ENCODE measurements at places on chromosomes 1 and 21. TPM values are rescaled to one million over a fixed set of nuclear protein-coding genes. Genes with fewer than 3 reads are reported as not detected.

- no peak for DNase-seq
Observed at GRCh38 chr1:230079199-230080024, 12.4 kb downstream of the GALNT2 start.

GRCh38 chr1:99600782-99601181 lies 45.1 kb upstream of the PALMD start:
- DNase-seq: no peak

The RGL1 gene
- total RNA-seq: 5.9 TPM

DNA sequence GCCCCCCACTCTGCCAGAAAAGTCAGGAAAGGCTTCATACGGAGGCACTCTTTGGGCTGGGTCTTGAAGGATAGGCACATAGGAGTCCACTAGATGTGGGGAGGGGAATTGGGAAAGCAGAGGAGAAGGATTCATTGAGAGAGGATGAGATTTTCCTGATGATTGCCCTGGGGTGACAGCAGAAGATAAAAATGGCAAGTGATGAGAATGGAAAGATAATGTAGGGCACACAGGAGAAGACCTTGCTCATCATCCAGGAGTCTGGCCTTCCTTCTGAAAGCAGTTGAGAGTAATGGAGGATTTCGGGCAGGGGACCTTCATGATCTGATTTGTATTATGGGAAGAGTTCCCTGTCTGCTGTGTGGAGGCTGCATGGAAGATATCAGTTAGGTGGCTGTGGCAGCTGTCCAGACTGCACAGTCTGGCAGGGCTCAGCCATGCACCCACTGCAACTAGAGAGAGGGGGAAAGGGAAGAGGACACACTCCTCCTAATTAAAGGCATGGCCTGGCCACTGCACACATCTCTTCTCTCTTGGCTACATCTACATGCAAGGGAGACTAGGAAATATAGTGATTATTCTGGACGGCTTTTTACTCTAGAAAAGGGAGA lies 9.6 kb upstream of the FABP3 start:
- no peak for DNase-seq

DNA sequence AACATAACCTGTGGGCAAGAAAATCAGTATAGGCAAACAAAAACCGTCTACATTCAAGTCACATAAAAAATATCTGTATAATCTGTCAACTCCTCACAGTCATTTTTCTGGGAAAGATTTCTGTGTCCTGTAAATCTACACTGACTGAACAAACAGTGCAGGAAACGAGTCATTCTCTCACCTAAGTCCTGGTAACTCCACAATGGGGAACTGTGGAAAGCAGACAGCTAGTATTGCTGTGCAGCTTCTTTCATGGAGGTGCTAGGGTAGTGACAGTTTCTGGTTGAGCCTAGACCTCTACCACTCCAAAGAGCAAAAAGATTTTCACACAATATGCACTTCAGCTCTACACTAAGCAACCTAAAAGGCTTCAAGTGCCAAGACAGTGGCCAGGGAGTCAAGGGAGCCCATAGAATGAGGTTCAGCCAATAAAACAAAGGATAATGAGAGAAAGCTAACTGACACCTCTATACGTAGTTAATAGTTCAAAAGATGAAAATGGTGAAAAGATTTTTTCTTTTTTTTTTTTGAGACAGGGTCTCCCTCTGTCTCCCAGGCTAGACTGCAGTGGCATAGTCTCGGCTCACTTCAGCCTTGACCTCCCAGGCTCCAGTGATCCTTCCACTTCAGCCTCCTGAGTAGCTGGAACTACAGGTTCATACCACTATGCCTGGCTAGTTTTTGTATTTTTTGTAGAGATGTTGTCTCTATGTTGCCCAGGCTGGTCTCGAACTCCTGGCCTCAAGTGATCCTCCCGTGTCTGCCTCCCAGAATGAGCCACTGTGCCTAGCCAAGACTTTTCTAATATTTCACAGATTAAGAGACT lies 5.5 kb downstream of the PTP4A2 start:
- no peak for DNase-seq

The SPRR2G gene
- not detected for total RNA-seq

- no peak for DNase-seq
Observed at GRCh38 chr1:194717334-194717733, 1530.9 kb upstream of the B3GALT2 start.

DNA sequence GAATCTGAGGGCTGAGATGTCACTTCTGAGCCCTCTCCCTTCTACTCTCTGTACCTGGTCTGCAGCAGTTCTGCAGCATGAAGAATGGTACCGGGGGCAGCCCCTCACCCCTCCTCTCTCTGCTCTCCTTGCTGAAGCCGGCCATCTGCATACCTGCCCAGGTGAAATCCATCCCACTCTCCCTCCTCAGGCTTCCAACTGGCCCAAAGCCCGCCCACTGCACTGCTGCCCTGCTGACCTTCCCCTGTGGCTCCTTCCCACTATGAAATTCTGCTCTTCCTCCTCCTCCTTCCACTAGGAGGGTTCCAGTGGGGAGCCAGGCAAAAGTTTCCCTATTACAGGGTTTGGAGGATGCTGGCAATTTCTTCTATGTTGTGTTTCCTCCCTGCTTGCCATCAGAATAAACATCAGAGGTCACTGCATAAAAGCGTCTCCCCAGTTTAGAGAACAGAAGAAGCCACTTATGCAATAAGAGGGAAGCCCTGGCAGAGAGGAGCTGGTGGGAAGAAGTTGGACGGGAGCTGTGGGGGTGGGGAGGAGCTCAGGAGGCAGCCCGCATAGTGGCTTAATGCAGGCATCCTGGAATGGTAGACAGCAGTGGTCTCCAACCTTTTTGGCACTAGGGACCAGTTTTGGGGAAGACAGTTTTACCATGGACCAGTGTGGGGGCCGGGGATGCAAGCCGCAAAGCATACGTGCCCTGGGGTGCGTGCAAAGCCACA lies 30.3 kb downstream of the TMCO4 start:
- DNase-seq: no peak

- no peak for DNase-seq
Observed at GRCh38 chr1:42282024-42282579, 52.9 kb downstream of the FOXJ3 start.

The LIN28A gene
- total RNA-seq: not detected

DNA sequence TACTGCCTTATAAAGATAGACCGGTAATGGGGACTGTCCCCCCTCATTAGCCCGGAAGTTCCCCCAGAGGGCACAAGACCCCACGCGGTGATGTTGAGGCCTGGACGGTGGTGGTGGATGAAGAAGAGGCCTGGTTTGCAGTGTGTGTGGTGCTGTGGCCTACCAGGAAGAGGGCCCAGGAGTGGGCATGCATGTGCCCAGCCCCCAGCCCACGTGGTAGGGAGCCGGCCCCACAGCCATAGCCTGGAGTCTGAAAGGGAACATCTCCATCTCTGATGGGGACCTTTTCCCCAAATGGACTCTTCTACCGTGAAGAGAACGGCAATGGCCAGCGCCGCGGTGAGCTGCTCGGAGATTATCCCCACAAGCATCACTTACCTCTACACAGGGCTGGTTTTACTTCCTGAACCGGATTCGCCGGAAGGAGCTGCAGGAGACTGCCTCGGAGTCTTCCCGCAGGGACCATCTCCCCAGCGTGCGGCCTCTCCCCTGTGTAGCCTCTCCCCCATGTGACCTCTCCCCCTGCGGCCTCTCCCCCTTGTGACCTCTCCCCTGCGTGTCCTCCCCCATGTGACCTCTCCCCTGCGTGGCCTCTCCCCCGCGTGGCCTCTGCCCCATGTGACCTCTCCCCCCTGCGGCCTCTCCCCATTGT lies 20.6 kb downstream of the RRP1 start:
- DNase-seq: no peak

DNA sequence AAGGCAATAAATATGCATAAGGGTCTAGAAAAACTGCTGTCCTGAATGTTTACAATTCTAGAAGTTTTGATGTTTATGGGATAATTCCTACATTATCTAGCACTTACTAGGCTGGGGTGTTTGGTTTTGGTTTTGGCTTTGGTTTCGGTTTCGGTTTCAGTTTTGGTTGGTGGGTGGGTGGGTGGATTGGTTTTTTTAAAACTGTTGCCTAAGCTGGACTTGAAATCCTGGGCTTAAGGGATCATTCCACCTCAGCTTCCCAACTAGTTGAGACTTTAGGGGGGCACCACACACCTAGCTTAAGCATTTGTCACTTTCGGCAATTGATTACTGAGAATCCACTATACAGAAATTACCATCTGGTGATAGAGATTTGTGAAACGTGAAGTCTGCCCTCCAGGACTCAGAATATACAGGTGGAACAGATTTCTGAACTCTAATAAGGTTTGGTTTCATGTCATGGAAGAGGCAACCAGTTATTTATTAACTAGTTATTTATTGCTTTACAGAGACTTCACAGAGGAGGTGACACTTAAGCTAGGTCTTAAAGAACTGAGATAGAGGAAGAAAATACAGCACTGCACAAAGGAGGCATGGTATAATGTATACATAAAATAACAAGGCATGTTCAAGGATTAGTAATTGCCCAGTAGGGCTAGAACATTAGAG lies 69.6 kb downstream of the PIK3R3 start:
- no peak for DNase-seq

- no peak for DNase-seq
Observed at GRCh38 chr1:41689139-41689538, 204.7 kb upstream of the EDN2 start.

The ACTN2 gene
- 0.98 TPM for total RNA-seq

DNA sequence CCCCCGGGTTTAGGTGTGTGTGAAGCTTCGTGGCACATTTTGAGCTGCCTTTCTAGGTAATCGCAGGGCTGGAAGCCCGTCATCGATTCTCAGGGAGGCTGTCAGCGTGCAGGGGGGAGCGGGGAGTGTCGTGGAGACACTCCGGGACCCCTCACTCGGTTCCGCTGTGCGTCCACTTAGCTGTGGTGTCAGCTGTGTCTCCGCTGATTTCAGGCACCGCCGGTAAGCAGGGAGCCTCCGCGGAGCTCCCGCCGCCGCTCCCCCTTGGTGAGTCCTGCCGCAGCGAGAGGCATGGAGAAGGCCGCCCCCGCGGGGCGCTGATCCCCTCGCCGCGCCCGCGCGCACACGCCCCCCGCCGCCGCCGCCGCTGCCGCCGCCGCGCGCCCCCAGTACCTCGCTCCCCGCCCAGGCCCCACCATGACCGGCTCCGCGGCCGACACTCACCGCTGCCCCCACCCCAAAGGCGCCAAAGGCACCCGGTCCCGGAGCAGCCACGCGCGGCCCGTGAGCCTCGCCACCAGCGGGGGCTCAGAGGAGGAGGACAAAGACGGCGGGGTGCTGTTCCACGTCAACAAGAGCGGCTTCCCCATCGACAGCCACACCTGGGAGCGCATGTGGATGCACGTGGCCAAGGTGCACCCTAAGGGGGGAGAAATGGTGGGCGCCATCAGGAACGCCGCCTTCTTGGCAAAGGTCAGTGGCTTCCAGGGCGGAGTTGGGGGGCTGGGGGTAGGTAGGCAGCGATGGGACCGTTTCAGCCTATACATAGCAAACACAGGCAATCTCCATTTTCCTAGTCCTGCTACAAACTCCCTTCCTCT lies 995 bp downstream of the VASH2 start:
- DNase-seq: no peak

- no peak for DNase-seq
Observed at GRCh38 chr1:244876228-244876910, 12.0 kb upstream of the HNRNPU start.

DNA sequence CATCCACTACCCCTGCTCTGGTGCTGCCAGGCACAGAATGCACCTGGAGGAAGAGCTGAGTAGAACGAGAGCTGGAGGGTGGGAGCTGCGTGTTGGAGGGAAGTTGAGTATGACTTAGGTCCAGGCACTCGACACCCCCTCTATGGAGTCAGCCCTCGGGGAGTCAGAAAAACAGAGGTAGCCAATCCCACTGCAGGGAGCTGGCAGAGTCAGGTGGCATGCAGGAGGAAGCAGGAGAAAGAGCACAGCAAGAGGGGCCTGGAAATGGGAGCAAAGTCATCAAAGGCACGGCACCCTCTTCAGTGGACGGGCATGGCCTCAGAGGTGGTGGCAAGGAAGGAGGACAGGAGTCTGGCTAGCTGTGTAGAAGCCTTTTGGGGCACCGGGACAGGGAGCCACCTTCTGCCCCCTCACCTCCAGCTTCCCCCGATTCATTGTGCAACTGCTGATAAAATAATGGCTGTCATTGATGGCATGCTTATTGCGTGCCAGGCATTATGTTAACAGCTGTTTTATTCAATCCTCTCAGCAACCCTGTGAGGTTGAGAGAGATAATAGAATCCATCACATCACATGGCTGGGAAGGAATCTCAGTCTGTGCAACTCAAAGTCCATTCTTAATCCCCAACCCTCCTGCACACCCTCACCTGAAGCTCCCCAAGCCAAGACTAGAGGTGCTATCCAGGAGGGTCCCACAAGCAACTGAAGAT lies 42.0 kb downstream of the C1orf198 start:
- DNase-seq: no peak

DNA sequence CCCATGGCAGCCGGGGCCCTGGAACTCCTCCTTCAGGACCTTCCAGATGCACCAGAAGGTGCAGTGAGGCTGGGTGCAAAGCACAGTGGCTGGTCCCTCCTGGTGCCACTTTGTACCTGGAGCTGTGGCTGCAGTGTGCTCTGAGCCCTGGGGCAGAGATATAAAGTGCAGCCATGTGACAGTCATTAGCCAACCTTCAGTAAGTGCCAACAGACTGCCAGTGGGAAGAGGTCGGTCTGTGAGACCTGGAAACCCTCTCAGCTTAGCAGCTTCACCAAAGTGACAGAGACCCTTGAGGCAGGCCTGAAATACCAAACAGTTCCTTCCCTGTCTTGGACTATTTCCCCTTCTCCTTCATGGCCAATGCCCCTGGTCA lies 26.7 kb upstream of the NGF start:
- DNase-seq: peak; percentile 11

DNA sequence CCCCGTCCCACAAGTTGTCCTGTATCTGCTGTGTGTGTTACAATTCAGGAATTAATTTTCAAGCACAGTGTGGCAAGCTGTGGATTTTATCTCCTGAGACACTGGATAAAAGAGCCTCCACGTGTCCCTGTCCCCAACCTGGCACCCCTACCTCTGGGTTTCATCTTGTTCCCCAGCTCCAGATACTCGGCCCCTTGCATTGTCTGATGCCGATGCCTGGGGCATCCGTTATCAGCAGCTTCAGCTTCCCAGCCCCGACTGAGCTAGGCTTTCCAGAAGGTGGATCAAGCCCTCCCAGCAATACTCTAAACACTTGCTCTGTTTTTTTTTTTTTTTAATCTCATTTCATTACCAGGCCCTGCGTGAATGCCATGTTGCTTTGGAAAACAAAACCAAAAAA lies 159.4 kb downstream of the PLXNA2 start:
- DNase-seq: no peak
